ENCODE measurements at places on chromosomes 2 and 18.

GRCh38 chr2:68918497-68918896, 34.2 kb downstream of the GKN2 start:
- peaks cover 8% of the 10 kb centered on the region for H3K27me3 ChIP-seq
- DNase-seq = no peak
- H3K4me1 ChIP-seq = no peaks in the 10 kb centered on the region
- H3K27ac ChIP-seq = no peak overlapping the region
- no peak overlapping the region for H3K4me3 ChIP-seq

DNA sequence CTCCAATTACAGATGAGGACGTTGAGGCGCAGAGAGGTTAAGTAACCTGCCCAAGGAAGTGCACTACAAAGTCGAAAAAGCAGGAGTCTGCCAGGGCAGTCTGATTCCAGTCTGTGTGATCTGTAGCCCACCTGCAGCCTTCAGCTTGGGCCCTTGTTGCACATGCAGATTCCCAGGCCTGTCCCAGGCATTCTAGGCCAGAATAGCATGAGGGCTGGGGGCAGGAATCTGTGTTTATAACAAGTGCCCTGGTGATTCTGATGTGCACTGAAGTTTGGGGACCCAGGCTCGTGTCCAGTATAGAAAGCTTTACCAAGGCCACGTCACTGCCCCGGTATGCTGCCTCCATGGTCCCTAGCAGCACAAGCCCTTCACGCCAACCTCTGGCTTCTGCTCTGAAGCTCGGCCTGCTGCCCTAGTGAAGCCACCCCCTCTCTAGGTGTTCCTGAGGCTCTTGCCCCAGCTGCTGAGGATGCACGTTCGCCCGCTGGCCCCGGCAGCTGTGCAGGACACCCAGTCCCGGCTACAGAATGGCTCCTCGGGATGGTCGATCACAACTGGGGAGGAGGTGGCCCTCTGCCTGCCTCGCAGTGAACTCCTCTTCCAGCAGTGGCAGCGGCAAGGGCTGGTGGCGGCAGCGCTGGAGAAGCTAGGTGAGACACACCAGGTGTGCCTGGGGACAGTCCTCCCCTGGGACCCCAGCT, 4.6 kb downstream of the CHRNG start:
- peak overlapping the region; percentile 64 for H3K27ac ChIP-seq
- no peak for DNase-seq
- no peak overlapping the region for H3K4me3 ChIP-seq
- no peaks in the 10 kb centered on the region for H3K27me3 ChIP-seq
- H3K4me1 ChIP-seq = peaks cover 35% of the 10 kb centered on the region

- DNase-seq = no peak
- H3K36me3 ChIP-seq = no peaks in the 10 kb centered on the region
- no peak overlapping the region for H3K4me3 ChIP-seq
- no peaks in the 10 kb centered on the region for H3K27me3 ChIP-seq
- H3K4me1 ChIP-seq = peaks cover 5% of the 10 kb centered on the region
- no peak overlapping the region for H3K27ac ChIP-seq
These were observed 188.6 kb downstream of the LRP1B start for GRCh38 chr2:141942006-141942789.

GRCh38 chr2:149739171-149739882, 151.8 kb upstream of the MMADHC start:
- peaks cover 4% of the 10 kb centered on the region for H3K27me3 ChIP-seq
- H3K4me3 ChIP-seq = no peak overlapping the region
- H3K27ac ChIP-seq = peak overlapping the region; percentile 24
- DNase-seq = no peak
- peaks cover 13% of the 10 kb centered on the region for H3K4me1 ChIP-seq

GRCh38 chr2:178530625-178531142, 50.4 kb downstream of the PLEKHA3 start:
- no peak overlapping the region for H3K4me3 ChIP-seq
- peaks cover 80% of the 10 kb centered on the region for H3K36me3 ChIP-seq
- no peaks in the 10 kb centered on the region for H3K27me3 ChIP-seq
- no peak for DNase-seq
- peaks cover 2% of the 10 kb centered on the region for H3K4me1 ChIP-seq

GRCh38 chr2:220269367-220269766, 641.9 kb downstream of the SLC4A3 start:
- peak; percentile 6 for DNase-seq
- H3K4me1 ChIP-seq = peaks cover 48% of the 10 kb centered on the region
- no peaks in the 10 kb centered on the region for H3K27me3 ChIP-seq
- no peak overlapping the region for H3K27ac ChIP-seq

- H3K27me3 ChIP-seq = no peaks in the 10 kb centered on the region
- H3K36me3 ChIP-seq = no peaks in the 10 kb centered on the region
- no peak overlapping the region for H3K4me3 ChIP-seq
- DNase-seq = no peak
- H3K4me1 ChIP-seq = peaks cover 5% of the 10 kb centered on the region
These were observed 145.0 kb downstream of the DAW1 start for GRCh38 chr2:228016402-228016801.

- no peaks in the 10 kb centered on the region for H3K4me1 ChIP-seq
- no peak for DNase-seq
These were observed 105.1 kb downstream of the SLC8A1 start for GRCh38 chr2:40346535-40347354.

GRCh38 chr18:37380546-37381110, 185.0 kb downstream of the CELF4 start:
- H3K4me1 ChIP-seq = peaks cover 8% of the 10 kb centered on the region
- peak overlapping the region; percentile 9 for H3K27ac ChIP-seq
- no peaks in the 10 kb centered on the region for H3K36me3 ChIP-seq
- DNase-seq = no peak

DNA sequence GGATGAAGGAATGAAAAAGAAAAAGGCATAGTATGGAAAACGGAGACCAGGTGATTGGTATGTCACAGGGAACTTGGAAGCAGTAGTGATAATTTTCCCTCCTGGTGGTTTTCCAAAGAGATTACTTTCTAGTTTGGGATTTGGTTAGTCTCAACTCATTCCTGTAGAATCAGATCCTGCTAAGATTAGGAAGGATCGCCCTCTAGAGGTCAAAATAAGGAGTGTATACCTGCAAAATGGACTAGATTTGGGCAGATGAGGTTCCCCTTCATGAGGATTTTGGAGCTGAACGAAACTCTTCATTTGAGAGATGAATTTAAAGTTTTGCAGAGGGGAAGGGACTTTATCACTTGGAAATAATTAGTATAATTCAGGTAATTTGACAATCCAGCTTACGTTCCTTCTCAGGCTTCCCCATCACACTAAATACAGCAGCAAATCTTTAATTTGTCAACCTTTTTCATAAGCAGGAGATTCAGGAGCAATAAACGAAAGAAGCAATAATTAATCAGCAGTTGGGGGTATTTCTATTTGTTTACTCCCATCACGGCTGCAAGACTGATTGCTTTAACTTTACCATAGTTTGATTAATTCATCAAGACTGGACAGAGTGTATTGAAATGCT, 65.2 kb downstream of the CCDC195 start:
- H3K4me3 ChIP-seq = no peak overlapping the region
- peaks cover 4% of the 10 kb centered on the region for H3K27me3 ChIP-seq
- peak; percentile 18 for DNase-seq
- H3K27ac ChIP-seq = no peak overlapping the region
- peaks cover 5% of the 10 kb centered on the region for H3K36me3 ChIP-seq

GRCh38 chr2:46548521-46549144, 69.3 kb downstream of the TMEM247 start:
- H3K4me3 ChIP-seq = no peak overlapping the region
- no peaks in the 10 kb centered on the region for H3K27me3 ChIP-seq
- H3K36me3 ChIP-seq = peaks cover 5% of the 10 kb centered on the region
- no peak overlapping the region for H3K27ac ChIP-seq
- H3K4me1 ChIP-seq = peaks cover 61% of the 10 kb centered on the region
- DNase-seq = no peak

GRCh38 chr2:112006076-112006410, 49.0 kb upstream of the TMEM87B start:
- DNase-seq = no peak
- H3K27ac ChIP-seq = no peak overlapping the region
- H3K4me3 ChIP-seq = no peak overlapping the region
- peaks cover 12% of the 10 kb centered on the region for H3K4me1 ChIP-seq

DNA sequence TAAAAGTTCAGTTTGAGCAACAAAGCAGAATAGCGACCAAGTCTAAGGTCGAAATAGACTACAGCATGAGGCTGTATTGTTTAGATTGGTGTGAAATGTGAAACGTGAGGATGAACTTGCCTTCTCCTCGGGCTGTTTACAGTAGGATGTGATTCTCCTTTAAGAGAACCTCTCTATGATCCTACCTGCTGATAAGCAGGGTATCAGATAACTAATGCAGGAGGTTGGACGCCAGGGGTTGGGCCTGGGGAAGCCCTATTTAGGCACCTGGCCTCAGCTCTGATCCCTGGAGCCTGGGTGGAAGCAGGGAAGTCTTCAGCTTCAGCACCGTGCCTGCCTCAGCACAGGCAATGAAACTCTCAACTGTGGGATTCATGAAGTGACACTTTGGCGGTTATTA, 11.4 kb downstream of the CRYGD start:
- H3K4me1 ChIP-seq = peaks cover 19% of the 10 kb centered on the region
- no peaks in the 10 kb centered on the region for H3K36me3 ChIP-seq
- H3K4me3 ChIP-seq = peak overlapping the region; percentile 71
- peak; percentile 9 for DNase-seq
- H3K27ac ChIP-seq = no peak overlapping the region

GRCh38 chr2:180505203-180505602, 475.2 kb upstream of the UBE2E3 start:
- H3K36me3 ChIP-seq = no peaks in the 10 kb centered on the region
- H3K27ac ChIP-seq = no peak overlapping the region
- DNase-seq = no peak
- no peaks in the 10 kb centered on the region for H3K27me3 ChIP-seq
- no peak overlapping the region for H3K4me3 ChIP-seq

DNA sequence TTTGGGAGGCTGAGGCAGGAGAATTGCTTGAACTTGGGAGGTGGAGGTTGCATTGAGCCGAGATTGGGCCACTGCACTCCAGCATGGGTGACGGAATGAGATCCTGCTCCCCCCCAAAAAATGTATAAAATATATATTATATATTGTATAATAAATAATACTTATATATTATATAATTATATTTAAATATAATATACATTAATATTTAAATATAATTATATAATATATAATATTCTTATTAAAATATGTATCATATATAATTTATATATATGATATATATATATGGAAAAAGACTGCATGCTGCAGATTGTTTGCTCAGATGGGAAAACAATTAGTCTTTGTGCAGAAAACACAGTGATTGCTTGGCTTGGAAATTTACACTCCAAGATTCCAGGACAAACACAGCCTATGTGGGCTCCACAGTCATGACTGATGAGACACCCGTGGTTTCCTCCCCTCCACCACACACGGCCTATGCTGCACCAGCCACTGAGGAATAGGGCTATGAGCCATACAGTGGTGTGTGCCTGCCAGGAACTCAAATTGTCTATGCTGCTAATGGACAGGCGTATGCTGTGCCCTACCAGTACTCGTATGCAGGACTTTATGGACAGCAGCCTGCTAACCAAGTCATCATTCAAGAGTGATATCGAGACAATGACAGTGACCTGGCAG, 30.0 kb downstream of the PMAIP1 start:
- no peak overlapping the region for H3K27ac ChIP-seq
- no peak overlapping the region for H3K4me3 ChIP-seq
- no peak for DNase-seq
- H3K4me1 ChIP-seq = peaks cover 5% of the 10 kb centered on the region
- no peaks in the 10 kb centered on the region for H3K36me3 ChIP-seq
- H3K27me3 ChIP-seq = no peaks in the 10 kb centered on the region

DNA sequence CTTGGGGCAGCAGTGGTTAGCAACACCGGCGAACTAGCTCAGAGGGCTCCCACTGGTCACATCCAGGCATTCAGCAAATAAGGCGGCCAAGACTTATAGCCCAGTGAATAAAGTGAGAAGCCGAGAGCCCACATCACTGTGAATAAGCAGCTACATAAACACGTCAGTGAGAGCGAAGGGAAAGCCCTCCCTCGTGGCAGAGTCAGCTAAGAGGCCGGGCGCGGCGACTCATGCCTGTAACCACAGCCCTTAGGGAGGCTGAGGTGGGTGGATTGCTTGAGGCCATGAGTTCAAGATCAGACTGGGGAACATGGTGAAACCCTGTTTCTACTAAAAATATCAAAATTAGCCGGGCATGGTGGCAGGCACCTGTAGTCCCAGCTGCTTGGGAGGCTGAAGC, 5.2 kb downstream of the D2HGDH start:
- H3K27ac ChIP-seq = no peak overlapping the region
- peaks cover 29% of the 10 kb centered on the region for H3K4me1 ChIP-seq
- DNase-seq = no peak
- H3K27me3 ChIP-seq = no peaks in the 10 kb centered on the region

DNA sequence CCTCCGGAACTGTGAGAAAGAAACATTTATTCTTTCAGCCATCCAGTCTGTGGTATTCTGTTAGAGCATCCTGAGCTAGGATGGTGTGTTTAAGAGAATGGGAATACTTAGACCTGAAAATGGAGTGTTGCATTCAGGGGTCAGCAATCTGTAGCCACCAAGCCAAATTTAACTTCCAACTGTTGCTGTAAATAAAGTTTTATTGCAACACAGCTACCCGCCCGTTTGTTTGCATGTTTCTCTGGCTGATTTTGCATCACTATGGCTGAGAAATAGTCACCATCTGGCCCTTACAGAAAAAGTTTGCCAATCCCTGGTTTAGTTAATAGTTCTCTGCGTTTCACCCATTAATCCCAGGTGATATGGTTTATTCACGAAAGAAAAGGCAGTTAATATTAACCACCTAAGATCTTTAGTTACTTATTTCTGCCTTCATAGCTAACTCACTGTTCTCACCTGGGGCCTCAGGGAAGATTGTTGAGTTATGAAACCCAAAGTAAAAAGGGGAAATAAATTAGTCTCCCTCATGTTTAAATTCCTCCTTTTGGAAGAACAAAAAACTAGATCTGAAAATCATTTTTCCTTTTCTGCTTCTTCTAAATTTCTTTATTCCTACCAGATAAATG, 9.5 kb upstream of the CYS1 start:
- peaks cover 14% of the 10 kb centered on the region for H3K4me1 ChIP-seq
- H3K27me3 ChIP-seq = peaks cover 17% of the 10 kb centered on the region
- no peak overlapping the region for H3K27ac ChIP-seq
- no peaks in the 10 kb centered on the region for H3K36me3 ChIP-seq
- no peak for DNase-seq

DNA sequence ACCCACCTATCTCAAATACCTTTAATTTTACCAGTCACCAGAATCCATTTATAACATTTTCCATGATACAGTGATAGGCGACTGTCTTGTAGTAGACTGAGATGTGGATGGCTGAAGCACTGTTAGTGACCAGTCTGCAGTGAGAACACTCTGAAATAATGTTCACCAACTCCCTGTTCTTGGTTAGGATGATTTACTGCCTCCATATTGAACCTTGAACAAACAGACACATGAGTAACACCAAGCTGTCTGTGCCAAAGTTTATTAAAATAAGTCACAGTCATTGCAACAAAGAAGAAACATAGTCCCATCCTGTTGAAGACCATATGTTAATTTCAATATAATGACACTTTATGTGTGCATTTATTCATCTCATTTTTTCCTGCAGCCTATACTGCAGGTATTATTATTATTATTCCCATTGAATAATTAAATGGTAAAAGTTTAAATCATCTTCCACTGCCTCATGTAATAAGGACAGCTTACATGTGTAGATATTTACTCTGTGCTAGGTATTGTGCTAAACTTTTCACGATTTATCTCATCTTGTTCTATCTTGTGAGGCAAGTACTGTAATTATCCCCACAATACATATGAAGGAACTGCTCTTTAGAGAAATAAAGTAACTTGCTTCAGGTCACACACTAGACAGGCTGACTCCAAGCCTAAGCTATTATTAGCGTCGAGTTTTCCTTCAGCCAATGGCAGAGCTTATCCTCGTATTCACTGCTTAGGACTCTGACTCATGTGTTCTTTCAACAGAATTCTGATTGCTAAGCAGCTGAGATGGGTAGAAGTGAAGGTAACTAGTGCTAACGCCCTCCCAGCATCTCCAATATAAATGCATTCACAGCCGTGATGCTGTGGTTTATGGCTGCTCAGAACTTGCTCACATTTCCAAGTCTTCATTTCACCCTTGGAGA, 62.5 kb downstream of the ONECUT2 start:
- H3K27ac ChIP-seq = no peak overlapping the region
- H3K27me3 ChIP-seq = peaks cover 32% of the 10 kb centered on the region
- H3K4me3 ChIP-seq = no peak overlapping the region
